ENCODE measurements at places on chromosomes 2 and 18. TPM values are rescaled to one million over a fixed set of nuclear protein-coding genes. Genes with fewer than 3 reads are reported as not detected.

GRCh38 chr2:235382601-235383000, 111.2 kb upstream of the AGAP1 start:
- DNase-seq = no peak

GRCh38 chr2:111640480-111640879, 243.5 kb downstream of the ANAPC1 start:
- no peak for DNase-seq

GRCh38 chr2:159561786-159562185, 54.6 kb downstream of the BAZ2B start:
- no peak for DNase-seq

The ZNF516 gene
- 45.5 TPM for polyA plus RNA-seq

GRCh38 chr2:25606892-25607291, 66.5 kb downstream of the DTNB start:
- no peak for DNase-seq

GRCh38 chr2:62178741-62179271, 17.1 kb upstream of the B3GNT2 start:
- DNase-seq = peak; percentile 82

- DNase-seq = no peak
Observed at GRCh38 chr2:225662101-225662500, 262.6 kb downstream of the NYAP2 start.

The CFC1 gene
- polyA plus RNA-seq = not detected

GRCh38 chr2:241540771-241541561, 17.6 kb upstream of the BOK start:
- DNase-seq = no peak

DNA sequence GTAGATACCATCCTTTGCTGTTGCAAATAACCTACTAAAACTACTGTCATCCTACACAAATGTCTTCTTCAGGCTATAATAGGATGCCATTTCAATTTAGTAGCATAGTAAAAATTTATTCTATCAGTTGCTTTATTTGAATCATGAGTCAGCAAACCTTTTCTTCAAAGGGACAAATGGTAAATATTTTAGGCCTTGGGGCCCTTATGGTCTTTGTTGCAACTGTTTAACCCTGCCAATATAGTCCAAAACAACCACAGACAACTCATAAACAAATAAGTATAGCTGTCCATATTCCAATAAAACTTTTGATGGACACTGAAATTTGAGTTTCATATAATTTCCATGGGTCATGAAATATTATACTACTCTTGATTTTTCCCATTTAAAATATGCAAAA, 54.0 kb upstream of the CCBE1 start:
- DNase-seq = no peak

Data from muscle of arm (tissue), 14 donors.